ENCODE measurements at places on chromosomes 2 and 18.
A peak's percentile ranks its signal among the peaks of the same experiment; 100 is the strongest.

- DNase-seq = no peak
Measured at GRCh38 chr18:64994370-64994769, 756.4 kb upstream of the CDH7 start.

GRCh38 chr2:130776550-130776949 lies 21.2 kb downstream of the AMER3 start:
- no peak for DNase-seq

- peak; percentile 98 for DNase-seq
Measured at GRCh38 chr2:233084488-233084887, 24.3 kb downstream of the INPP5D start.

DNA sequence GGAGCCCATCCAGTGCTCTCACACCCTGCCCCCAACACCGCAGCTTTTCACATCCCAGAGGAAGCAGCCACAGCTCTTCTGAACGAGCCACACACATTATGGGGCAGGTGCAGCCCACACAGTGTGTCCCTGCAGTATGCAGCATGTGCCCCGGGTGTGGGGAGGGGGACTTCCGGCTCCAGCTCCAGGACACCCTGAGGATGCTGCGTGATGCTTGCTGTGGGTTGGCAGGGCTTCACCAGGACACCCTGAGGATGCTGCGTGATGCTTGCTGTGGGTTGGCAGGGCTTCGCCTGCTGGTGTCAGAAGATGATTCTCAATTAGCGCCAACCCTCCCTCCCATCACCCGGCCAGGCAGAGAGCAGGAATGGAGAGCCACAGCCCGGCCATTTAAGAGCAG lies 193.9 kb downstream of the EIPR1 start:
- no peak for DNase-seq

DNA sequence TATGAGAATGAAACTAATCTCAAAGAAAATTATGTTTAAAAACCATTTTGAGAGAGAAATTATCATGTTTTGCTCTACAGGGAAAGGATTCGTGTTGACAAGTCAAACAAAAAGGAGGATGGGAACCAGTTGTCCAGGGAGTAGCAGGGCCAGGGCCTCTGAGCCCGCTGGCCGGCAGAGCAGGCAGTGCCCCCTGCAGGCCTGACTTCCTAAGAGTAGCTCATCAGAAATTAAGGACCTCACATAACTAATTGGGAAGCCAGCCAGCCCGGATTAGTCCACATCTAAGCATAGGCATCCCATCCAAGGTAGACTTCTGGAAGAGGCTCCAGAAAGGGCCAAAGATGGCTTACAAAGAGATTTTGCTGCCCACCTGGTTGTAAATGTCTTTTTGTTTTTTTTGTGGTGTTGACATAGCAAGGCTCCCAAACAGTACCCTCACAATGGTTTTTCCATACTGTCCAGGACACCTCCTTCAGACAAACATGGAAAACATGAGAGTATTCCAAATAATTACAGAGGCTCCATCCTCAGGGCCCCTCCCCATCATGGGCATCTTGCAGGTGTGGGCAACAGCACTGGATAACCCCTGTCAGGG lies 241.2 kb upstream of the TANK start:
- peak; percentile 63 for DNase-seq

DNA sequence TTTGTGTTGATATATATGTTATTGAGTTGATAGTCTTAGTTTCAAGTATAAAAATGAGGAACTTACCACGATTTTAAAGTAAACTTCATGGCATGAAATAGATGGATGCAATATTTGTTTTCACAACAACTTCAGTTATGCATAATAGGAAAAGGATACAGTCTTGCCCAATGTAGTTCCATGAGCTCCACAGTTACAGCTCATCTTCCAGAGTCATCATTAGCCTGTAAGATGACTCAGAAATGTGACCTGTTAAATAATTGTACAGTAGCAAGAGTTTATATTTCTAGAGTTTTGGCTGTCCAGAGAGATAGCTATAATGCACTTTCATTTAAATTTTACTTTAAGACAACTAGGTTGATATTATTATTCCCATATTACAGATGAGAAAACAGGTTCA lies 80.9 kb upstream of the ARHGAP28 start:
- DNase-seq = no peak

DNA sequence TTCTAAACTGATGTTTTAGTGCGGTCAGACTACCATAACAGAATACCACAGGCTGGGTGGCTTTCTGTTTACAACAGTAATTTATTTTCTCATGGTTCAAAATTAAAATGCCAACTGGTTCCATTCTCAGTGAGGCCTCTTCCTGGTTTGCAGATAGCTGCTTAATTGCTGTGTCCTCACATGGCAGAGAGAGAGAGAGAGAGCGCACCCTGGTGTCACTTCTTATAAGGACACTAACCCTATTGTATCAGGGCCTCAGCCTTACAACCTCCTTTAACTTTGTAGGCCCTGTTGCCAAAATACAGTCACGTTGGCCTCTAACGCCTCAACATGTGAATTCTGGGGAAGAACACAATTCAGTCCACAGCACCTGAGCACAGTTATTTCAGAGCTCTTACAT lies 37.5 kb upstream of the ZNF385B start:
- DNase-seq = peak; percentile 62

DNA sequence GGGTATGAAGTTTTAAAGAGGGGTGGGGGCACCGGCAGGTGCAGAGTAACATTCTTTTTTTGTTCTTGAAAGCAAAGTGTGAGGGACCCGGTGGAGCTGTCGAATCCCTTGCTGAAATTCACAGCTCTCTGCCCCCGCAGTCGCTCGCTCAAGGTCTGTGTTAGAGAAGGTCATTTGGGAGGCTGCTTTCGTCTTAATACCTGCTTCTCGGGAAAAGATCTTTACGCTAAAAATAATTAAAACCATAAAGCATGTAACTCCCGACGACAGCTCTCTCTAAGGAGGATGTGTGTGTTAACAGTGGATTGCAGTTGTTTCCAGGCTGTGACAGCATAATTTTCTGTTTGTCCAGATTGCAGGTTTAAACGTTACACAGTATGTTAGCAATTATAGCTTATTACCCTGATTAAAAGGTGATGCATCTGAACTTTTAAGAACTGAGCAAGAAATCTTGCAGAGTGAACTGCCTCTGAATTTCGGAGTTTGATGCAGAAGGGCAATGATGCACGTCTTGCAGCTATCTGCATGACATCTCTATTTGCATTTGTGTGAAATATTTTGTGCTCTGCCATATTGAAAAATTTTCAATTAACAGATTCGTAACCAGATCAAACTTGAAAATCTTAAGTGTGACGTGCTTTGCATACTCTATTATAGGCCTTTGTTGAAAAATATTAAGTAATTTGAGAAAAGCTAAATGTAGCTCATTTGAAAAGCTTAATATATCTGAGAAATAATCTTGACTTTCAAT lies 954 bp downstream of the RAPGEF4 start:
- peak; percentile 14 for DNase-seq

- DNase-seq = no peak
Measured at GRCh38 chr2:67922080-67922785, 140.6 kb downstream of the C1D start.

DNA sequence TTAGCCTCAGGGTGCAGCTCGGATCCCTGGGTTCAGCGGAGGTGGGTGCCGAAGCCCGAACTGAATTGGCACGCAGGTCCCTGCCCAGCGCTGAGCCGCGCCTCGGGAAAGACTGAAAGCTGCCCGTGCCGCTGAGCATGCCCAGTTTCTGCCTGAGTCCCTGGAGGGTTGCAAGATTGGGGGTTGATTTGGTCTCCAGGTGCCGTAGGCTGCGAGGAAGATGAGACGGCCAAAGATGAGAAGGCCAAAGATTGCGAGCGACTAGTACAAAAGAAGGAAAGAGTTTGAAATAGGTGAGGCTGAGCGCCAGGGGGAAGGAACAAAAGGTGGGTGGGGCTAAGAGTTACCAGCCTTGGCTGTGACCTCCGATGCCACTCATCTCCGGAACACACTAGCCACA lies 852 bp upstream of the KCNH7 start:
- no peak for DNase-seq

DNA sequence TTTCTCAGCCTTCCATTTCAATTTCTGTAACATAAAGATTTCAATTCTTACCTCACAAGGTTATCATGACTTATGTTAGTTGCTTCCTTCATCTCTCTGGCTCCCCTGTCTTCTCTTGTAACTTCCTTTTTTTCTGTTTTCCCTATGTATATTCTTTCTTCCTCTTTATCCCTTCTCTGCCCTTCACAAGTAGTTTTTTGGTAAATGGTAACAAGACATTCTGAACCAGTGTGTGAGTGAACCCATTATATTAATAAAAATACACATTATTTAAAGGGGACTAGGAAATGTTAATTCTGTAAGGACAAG lies 8.4 kb downstream of the ACSL3 start:
- DNase-seq = peak; percentile 57

- DNase-seq = peak; percentile 60
Measured at GRCh38 chr2:40394031-40394430, 57.9 kb downstream of the SLC8A1 start.

GRCh38 chr18:21604671-21605070 lies 4.2 kb upstream of the ESCO1 start:
- no peak for DNase-seq
